ENCODE measurements at places on chromosomes 16 and 17.

DNA sequence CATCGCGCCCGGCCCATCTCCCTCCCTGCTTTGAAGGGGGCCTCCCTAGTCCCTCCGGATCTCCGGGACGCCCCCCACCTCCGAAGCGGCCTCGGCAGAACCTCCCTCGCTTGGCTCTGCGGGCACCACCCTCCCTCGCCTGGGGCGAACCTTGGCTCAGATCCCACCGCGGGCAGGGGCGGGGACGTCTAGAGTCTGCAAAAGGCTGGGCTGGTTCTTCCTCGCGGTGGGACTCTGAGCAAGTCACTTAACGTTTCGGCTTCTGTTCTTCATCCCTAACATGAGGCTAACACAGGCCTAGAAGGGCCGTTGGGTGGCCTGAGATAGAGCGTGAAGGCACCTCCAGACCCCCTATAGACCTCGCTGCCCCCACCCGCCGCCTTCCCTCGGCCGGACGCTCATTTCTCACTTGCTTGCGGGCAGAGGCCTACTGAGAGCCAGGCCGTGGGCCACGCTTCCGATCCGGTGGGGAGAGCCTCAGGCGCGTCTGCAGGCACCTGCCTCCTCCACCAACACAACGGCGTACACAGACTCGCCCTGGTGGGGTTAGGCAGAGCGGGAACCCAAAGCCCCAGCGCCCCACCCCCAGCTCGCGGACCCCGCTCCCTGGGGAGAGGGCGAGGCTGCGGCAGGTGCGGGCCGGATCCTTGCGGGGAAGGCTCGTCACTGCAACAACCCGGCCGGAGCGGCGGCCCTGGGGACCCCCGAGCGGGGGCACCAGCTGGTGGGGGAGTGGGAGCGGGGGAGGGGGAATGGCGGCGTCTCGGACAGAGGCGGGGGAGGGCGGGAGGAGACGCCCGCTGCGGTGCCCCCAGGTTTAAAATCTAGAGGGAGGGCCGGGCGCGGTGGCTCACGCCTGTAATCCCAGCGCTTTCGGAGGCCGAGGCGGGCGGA is 5.4 kb downstream of the MYO1C start:
- DNase-seq, result peak; percentile 68

DNA sequence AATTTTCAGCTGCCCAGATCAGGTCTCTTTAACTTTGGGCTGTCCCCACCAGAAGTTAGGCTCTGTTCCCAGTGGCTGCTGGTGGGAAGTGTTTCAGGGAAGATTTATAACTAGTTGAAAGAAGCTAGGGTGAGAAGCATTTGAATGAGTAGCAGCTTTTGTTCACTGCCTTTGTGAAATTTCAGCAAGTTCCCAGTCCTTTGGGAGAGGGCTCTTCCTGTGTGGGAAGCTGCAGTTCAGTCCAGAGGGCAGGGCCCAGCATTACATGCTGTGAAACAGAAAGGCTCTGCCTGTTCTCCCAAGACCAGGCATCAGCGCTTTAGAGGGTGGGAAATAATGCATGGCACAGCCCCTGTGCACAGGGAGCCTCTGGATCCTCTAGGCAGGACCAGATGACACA is 17.8 kb downstream of the PROCA1 start:
- DNase-seq, result no peak

- no peak for DNase-seq
Measured at GRCh38 chr17:45973099-45973780, 25.8 kb upstream of the STH start.

DNA sequence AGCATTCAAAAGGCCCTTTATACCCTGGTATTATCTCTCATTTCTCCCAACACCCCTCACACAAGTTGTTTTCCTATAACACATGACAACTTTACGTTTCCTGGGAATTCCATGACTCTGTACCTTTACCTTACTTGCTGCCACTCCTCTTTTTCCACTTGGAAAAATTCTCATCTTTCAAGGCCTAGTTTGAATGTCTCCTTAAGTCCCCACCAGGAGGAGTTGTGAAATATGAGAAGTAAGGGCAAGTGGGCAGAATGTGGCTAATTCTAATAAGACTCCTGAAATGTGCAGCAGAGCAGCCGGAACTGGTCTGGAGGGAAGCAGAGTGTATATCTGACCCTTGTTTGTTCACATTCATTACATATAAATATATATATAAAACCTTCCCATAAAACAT is 39.7 kb downstream of the BRCA1 start:
- DNase-seq, result no peak

- DNase-seq, result no peak
Measured at GRCh38 chr17:67712375-67712774, 5.4 kb upstream of the NOL11 start.

DNA sequence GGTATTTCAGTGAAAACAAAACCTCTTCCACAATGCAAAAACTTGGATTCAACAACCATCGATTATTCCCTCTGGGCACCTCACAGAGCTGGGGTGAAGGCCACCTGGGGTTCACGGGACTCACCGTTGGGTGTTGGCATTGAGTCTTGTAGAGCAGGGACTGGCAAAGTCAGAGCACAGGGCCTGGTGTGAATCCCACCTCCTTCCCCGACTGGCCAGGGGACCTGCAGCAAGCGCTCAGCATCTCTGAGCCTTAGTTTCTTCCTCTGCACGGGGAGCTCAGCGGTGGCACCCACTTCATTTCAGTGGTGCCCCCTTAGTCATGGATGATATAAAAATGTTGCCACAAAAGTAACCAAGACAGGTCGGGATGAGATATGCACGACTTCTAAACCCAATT is 100.4 kb downstream of the METRNL start:
- DNase-seq, result no peak

- DNase-seq, result no peak
Measured at GRCh38 chr17:32907583-32907982, 20.4 kb upstream of the TMEM98 start.

- DNase-seq, result no peak
Measured at GRCh38 chr17:35745246-35745645, 7.8 kb downstream of the GAS2L2 start.

DNA sequence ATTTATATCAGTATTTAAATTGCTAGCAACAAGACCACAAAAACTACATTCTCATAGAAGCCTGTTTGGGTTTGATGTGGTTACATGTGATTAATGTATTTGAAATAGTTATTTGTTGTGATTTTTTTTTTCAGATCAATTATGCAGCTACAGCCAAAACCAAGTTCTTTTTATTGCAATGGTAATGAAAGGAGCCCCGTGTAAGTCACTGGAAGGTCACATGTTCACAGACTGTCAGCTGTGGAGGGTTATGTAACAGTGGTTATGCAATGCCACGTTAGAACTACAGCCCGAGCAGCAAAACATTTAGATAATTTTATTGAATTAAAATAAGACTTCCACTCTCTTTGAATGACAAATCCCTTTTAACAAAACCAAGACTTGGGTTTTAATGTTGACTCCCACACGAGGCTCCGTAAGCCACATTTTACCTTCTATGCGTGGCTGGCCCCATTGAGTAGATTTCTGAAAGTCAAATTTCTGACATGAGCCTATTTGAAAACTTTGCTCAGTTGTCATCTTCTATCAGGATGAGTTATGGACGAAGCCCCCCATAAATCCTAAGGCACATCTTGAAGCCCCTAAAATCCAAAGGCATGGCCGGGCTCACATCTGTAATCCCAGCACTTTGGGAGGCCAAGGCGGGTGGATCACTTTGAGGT is 41.8 kb upstream of the SEC14L1 start:
- DNase-seq, result no peak

Measured in activated T-helper 9 cell treated with anti-CD3 and anti-CD28 coated beads, Interleukin-2, amount 50 U/mL, for 16 hours (primary cell).